Hematopoietic multipotent progenitor cell treated with erythropoietin and hydrocortisone succinate and interleukin-3 and kit ligand, for 4 days (in vitro differentiated cells): ENCODE measurements at places on chromosomes 16 and 17.

DNA sequence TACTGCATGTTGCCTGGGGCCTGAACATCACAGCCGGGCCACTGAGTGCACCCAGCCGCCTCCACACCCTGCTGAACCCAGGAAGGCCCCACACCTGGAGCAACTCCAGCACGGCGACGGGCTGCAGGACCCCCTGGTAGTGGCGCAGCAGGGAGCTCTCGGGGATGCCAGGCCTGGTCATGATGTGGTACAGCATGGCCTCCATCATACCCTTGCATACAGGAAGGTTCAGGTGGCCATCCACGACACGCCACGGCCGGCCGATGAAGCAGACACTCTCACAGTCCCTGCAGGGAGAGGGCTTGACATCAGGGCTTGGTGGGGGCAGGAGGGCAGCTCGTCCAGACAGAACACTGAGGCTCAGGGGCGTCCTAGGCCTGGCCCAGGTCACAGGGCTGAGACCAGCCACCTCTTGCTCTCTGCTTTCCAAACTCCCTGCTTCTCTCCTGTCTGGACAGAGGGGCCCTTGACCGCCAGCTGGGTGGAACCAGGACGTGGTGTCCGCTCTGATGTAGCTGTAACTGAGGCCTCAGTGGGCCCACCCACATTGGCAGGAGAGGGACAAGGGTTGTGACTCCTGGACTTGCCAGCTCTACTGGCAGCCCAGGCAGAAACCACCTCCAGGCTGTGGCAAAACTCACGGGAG is 60.3 kb downstream of the IL21R start:
- no peak for DNase-seq

- no peak for DNase-seq
These were observed 17.4 kb downstream of the CYB5D2 start for GRCh38 chr17:4160294-4160859.

GRCh38 chr16:76222853-76223252 is 54.3 kb upstream of the CNTNAP4 start:
- DNase-seq = no peak

DNA sequence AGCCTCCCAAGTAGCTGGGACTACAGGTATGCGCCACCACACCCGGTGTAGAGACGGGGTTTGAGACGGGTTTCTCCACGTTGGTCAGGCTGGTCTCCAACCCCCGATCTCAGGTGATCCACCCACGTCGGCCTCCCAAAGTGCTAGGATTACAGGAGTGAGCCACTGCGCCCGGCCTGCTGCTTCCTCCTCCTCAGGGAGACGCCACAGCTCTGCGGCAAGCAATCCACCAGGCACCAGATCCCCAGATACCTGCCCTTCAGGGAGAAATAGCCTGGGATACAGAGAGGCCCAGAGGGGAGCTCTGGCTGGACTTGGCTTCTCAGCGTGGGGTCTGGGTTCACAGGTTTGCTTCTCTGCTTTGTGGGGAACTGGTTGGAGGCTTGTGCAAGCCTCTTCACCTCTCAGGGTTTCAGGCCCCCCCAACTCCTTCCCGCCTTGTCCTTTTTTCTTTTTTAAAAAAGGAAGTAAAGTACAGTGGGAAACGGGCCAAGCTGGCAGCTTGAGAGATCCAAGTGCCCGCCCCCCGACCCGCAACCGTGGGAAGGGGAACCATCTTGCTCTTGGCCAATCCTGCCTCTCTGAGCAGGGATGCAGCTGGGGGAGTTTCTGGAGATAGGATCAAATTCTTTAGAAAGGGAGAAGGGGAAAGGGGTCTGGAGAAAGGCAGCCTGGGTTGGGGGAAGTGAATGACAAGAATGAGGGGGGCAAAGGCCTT is 2.6 kb upstream of the SPHK1 start:
- peak; percentile 77 for DNase-seq

- no peak for DNase-seq
These were observed 13.0 kb upstream of the DPEP1 start for GRCh38 chr16:89600427-89600826.

DNA sequence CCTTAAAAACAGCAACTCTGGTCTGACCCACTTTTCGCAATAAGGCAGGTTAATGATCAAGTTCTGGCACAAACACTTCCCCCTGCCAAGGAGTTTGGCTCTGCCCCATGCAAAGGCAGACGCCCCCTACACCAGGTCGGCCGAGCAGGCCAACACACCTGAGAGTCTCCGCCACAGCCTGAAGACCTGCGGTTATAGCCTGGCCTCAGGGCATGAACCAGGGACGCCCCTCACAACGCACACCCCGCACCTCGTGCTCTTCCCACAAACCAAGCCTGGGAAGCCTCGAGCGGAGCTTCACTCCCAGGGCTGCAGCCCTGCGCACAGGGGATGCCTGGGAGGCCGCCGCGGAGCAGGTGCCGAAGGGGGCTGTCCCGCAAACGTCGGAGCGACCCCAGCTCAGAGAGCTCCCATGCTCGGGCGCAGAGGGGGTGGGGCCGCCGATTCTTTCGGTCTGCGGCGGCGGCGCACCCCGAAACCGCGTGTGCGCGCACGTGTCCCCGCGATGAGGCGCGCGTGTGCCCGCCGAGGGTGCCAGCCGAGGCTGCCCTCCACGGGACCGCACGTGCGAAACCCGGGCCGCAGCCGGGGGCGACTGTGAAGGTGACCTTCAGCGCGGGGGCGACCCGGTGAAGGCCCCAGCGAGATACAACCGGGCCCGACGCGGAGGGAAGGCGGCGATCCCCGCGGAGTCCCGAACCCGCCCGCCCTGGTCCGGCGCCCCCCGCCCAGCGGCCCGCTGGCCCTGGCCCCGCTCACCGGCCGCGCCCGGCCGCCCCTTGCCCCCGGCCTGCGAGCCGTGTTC is 559 bp downstream of the CLUH start:
- DNase-seq = peak; percentile 70

DNA sequence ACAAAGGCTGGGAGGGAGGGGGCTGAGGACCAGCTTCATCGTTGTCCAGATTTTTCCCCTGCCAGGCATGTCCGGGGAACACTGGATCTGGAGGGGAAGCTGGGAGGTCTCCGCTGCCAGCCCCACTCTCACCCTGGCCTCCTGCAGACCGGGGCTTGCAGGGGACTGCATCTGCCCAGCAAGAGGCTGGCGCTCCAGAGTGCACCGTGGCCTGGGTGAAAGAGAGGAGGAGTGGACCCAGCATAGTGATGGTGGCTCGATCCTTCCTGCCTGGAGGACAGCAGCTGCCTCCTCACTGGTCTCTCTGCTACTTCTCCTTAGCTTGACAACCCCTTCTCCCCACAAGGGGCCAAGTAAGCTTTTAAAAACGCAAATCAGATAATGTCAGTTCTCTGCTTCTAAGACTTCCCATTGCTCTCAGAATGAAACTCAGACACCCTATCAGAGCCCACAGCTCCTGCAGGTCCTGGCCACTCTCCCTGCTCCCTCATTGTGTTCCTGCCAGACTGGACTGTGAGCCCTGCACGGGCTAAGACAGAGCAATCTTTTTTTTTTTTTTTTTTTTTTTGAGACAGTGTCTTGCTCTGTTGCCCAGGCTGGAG is 15.0 kb downstream of the CPNE2 start:
- DNase-seq = peak; percentile 34

GRCh38 chr16:68257906-68258800 is 6.2 kb upstream of the SLC7A6 start:
- DNase-seq = peak; percentile 77

DNA sequence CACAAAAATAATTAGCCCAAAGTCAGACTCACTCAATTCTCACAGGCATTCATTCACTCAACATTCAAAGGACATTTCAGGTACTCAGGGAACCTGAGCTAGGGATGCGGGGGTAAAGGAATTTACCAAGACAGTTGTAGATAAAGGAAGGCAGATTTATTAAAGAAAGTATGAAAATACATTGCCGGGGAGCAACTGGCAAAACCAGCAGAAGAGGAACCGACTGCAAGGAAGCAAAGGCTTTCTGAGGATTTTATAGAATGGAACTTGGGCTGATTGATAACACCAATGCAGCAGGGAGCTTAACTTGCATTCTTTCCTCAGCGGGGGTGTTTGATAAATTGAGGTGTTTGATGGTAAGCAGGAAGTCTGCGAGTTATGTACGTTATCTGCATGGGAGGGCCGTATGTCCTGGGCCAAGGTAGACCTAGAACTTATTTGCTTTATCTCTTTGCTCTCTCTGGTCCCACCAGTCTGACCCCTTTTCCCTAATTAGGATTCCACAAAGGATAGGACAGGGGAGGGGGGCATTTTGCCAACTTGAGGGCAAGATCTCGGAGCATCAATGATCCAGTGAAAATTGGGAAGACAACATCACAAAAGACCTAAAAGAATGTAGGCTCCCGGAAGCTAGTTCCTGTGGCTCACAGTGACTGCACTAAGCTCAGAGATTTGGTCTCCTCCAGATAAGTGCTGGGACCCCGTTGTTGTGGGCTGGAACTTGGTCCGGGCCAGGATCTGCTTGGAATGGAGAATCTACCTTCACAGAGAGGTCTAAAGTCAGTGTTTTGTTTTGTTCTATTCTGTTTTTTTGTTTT is 5.8 kb upstream of the MT3 start:
- no peak for DNase-seq

GRCh38 chr16:55988013-55988412 is 112.8 kb upstream of the CES5A start:
- DNase-seq = no peak

GRCh38 chr17:78315355-78316114 is 44.3 kb downstream of the SOCS3 start:
- DNase-seq = peak; percentile 79

- DNase-seq = no peak
These were observed 583.6 kb upstream of the CDH5 start for GRCh38 chr16:65782611-65783600.

GRCh38 chr16:8866118-8866883 is 2.5 kb downstream of the CARHSP1 start:
- no peak for DNase-seq

DNA sequence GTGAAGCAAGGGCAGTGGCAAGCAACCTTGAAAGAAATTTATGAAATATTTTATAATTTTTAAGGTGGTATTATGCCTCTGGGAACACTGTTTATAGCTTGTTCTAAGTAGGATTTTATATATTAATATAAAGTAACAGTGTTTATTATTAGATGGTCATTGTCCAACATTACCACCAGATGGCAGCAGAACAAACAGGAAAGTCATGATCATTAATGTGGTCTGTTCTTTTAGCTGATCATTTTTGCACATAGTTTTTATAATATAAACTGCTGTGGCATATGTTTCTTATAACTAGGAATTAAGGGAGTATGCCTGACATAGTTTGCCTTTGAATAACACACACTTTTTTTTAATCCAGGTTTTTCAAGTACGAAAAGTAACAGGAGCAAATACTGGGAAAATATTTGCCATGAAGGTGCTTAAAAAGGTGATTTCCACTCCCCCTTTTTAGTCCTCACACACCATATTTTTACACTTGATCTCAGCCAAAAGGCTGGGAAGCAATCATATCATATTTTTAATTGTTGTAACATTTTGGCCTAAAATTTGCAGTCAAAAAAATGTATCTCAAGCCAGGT is 21.4 kb downstream of the RPS6KB1 start:
- DNase-seq = peak; percentile 83

GRCh38 chr17:65627891-65628643 is 66.6 kb upstream of the AXIN2 start:
- DNase-seq = no peak

DNA sequence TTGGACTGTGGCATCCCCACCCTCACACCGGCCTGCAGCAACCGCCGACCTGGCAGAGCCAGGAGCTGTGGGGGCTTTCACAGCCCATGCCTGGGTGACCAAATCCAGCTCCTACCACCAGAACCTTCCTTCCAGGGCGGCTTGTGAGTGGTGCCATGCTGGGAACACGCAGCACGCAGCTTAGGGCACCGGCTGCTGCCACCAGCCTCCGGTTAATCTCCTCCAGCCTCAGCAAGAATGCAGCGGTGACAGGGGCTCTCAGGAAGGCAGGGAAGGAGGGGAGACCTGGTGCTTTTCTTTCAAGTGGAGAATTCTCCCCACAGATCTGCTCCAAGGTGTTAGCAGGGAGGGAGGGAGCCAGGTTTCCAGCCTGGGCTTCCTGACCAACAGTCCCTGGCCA is 32.3 kb upstream of the ANKRD40CL start:
- DNase-seq = no peak

DNA sequence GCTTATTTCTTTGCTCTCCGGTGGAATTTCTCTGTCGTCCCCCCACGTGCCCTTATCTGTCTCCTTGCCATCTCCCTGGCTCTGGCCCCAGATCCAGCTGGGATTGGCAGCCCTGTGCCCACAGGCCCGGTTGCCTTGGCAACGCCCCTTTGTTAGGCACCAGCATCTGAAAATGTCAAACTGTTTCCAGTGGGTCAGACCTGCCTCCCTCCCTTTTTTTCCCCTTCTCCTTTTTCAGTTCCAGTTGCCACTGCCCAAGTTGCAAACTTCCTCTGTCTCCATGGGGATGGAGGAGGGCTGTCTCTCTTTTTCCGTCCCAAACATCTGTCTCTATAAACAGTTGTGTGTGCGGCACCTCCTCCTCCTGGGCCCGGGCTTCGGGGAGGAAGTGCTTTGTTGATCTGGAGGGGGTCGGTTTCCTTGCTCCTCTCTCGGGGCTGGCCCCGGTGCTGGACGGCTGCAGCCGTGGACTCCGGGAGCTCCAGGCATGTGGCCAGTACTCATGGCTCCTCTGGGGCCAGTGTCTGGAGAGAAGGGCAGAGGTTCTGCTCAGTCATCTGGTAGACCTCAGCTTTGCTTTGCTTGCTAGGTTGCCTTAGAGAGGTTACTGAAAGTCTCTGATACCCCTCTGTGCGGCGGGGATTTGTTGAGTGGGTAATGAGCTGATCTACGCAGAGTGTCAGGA is 35.3 kb downstream of the SOCS3 start:
- DNase-seq = peak; percentile 76

- DNase-seq = peak; percentile 75
These were observed 431 bp downstream of the SLFN11 start for GRCh38 chr17:35372846-35373533.

- no peak for DNase-seq
These were observed 69.0 kb downstream of the MRM3 start for GRCh38 chr17:850851-851763.

DNA sequence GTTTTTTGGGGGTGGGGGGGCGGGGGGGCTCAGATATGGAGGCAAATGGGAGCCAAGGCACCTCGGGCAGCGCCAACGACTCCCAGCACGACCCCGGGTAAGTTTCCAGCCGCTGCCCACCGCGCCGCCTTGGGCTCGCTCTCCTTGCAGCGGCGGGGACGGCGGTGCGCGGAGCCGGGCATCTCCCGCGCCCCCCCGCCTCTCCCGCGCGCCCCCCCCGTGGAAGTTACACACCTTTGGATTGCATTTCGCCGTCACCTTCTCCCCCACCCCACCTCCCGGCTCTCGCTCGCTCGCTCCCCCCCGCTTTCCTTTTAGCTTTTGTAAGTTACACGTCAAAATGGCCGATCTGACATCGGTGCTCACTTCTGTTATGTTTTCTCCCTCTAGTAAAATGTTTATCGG is 387 bp downstream of the MSI2 start:
- DNase-seq = peak; percentile 62

DNA sequence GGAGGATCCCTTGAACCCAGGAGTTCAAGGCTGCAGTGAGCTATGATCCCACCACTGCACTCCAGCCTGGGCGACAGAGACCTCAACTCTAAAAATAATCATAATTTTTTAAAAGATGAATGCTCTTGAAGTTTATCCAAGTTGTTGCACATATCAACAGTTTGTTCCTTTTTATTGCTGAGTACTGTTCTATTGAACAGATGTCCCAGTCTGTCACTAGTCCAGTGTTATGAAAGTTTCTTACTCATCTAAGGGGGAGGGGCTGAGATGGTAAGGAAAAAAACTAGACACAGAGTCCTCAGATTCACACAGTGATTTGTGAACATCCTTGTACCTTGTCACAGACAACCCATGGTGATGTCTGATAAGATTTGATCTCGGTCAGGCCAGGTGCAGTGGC is 3.9 kb downstream of the ACAP1 start:
- peak; percentile 34 for DNase-seq

GRCh38 chr17:72634621-72635020 is 457.9 kb downstream of the SLC39A11 start:
- DNase-seq = no peak

GRCh38 chr16:10868596-10869469 is 8.2 kb upstream of the CIITA start:
- peak; percentile 91 for DNase-seq
